ENCODE measurements at places on chromosomes 11 and 22. TPM values are rescaled to one million over a fixed set of nuclear protein-coding genes. Genes with fewer than 3 reads are reported as not detected.
A peak's percentile ranks its signal among the peaks of the same experiment; 100 is the strongest.

Gene YAP1
- 228 TPM for total RNA-seq

GRCh38 chr11:1297011-1297575, 12.3 kb downstream of the TOLLIP start:
- DNase-seq, result peak; percentile 38

DNA sequence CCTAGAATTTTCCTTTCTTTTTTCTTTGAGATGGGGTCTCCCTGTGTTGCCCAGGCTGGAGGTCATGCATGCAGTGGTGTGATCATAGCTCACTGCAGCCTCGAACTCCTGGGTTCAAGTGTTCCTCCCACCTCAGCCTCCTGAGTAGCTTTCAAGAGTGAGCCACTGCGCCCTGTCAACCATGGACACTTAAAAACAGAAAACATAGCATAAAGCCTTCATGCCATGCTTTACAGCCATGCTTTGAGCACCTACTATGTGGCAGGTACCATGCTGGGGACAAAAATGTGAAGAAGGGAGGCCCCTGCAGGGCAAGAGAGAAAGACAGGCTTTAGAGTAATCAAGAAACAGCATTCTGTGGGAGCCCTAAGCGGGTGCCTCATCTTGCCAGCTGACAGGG, 13.7 kb upstream of the GNB1L start:
- peak; percentile 43 for DNase-seq

GRCh38 chr11:46392421-46393230, 1.1 kb upstream of the CHRM4 start:
- peak; percentile 97 for DNase-seq

DNA sequence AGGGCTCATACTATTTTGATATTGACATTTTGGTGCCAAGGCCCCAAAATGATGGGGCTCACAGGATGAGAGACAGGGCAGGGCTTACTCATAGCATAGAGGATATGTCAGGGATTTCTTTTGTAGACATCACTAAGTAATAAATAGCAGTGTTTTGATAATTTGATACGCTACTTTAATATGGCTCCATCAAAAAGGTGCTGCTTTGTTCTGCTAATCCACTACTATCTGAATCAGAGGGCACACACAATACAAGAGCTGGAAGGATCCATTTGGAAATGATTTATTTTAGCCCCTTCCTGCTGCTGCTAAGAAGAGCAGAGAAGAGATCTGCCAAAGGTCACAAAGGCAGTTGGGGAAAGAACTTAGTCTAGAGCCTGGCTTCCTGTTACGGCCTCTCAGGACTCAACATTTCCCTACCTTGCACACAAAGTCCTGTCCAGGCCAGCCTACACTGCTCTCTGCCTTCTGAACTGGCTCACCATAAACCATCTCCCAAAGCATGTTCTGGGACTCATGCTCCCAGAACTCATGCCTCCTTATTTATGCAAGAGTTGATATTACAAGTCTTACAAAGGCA, 261.3 kb upstream of the ARHGAP20 start:
- no peak for DNase-seq

DNA sequence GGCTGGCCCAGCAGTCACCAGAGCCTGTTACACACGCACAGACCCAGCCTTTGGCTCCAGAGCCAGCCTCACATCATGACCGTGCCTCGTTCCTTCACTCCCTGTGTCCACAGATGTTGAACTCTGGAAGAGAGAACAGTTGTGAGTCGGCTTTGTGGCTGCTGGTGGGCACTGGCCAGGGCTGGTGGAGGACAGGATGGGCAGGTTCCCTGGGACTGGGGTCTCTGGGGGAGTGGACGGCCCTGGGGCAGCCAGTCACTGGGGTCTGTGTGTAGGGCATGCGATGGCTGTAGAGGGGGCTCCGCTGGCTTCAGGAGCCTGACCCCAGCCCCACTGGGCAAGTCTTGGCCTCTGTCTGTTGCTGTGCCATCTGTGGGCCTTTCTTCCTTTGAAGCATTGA, 1070.1 kb downstream of the BRD1 start:
- DNase-seq, result peak; percentile 25

Gene IGSF22
- 0.22 TPM for total RNA-seq

Gene PCF11
- 67.7 TPM for total RNA-seq

DNA sequence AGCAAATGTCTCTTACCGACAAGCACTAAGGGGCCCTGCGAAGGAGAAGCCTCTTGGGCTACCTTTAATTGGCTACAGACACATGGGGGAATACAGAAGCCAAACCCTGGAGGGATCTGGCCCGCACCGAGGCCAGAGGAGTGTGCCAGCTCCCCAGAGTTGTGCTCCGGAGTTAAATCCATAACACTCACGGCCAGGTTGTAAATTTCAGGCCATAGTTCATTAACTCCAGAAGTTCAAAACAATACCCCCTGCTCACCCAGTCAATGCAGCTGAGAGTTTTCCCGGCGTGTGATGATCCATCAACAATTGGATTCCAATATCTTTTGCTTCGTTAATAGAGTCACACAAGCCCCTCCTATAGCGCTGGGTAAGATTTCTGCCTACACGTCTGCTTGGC, 371.5 kb downstream of the NXPE2 start:
- DNase-seq, result no peak

Data from endodermal cell (in vitro differentiated cells).